ENCODE measurements at places on chromosomes 1 and 21.

- DNase-seq: no peak
Observed at GRCh38 chr1:7869136-7869920, 16.5 kb upstream of the UTS2 start.

GRCh38 chr1:198179556-198179981 is 22.8 kb downstream of the NEK7 start:
- no peak for DNase-seq

GRCh38 chr1:16152481-16153087 is 3.3 kb downstream of the EPHA2 start:
- no peak for DNase-seq

- no peak for DNase-seq
Observed at GRCh38 chr1:92754719-92755050, 30.2 kb downstream of the EVI5 start.

DNA sequence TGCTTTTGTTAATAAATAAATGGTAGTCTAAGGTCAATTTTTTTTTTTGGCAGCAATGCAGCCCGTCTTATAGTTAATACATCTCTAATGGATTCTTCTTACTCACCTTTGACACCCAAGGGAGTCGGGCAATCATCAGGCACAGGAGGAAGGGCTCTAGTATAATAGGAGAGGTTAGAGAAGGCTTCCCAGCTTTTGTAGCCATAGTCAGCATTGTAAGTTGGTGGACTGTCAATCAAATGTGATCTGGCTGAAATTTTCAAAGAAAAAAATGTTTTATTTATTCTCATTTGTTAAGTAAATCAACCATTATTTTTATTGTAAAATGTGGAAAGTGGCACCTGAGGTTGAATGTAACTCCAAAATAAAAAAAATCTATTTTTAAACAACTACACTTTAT is 2.1 kb downstream of the PTGS2 start:
- no peak for DNase-seq

DNA sequence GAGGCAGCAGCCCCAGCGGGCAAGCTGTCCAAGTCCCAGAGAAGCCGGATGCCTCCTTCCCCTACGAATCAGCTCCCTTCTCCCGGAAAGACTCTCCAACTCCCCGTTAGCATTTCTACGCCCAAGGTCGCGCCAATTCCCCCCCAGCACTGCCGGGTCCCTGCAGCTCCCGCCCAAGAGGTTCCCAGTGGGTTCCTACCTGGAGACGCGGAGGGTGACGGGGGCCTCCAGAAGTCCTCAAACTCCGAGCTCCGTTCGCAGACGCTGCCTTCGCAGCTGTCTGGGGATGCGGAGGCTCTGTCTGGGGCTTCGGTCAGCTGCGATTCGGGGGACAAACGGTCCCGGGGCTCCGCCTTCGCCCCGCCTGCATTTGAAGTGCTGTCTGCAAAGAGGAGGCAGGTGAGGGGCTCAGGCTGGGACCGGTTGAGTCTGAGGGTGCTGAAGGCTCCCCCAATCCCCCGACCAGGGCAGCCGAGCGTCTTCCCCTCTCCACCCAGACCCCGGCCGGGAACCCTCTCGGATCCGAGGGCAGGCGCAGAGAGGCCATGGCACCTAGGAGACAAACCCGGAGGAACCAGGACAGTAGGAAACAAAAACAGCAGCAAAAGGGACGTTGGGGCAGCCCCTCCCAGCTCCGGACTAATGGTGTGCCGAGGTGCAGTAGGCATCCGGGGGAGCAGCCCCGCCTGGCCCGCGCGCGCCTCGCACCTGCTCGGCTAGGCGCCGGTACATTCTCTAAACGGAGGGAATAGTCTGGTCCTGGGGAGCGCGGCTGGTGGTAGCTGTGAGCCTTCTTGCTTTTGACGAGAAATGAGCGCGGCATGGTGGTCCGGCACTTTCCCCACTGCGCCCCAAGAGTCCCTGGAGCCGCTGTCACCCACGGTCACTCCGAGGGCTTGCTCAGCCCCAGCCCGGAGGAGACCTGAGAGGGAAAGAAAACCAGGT is 3.8 kb downstream of the GFI1 start:
- peak; percentile 57 for DNase-seq

- no peak for DNase-seq
Observed at GRCh38 chr1:7006996-7007871, 222.0 kb downstream of the CAMTA1 start.

DNA sequence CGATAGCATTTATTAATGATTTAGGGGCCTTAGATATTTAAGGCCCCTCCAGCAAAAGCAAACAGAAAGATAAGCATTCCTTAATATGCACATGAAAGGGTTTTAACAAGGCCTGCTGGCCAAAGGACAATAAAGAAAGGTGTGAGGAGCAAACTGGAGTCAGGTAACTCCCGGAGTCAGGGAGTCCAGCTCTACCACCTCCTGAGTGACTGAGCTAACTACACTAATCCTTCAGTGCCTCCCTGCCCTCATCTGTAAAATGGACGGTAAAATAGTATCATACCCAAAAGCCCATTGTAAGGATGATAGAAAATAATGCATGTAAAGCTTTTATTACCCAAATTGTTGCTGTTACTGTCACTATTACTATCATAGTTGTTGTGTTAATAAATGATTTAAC is 161.7 kb downstream of the SIPA1L2 start:
- DNase-seq: no peak

- DNase-seq: no peak
Observed at GRCh38 chr21:43988506-43989230, 23.4 kb upstream of the TRAPPC10 start.

GRCh38 chr1:98849969-98850636 is 154.6 kb downstream of the PLPPR5 start:
- DNase-seq: no peak

- no peak for DNase-seq
Observed at GRCh38 chr1:221072214-221072613, 193.0 kb downstream of the HLX start.

GRCh38 chr1:180424848-180425457 is 77.4 kb downstream of the ACBD6 start:
- DNase-seq: peak; percentile 93

DNA sequence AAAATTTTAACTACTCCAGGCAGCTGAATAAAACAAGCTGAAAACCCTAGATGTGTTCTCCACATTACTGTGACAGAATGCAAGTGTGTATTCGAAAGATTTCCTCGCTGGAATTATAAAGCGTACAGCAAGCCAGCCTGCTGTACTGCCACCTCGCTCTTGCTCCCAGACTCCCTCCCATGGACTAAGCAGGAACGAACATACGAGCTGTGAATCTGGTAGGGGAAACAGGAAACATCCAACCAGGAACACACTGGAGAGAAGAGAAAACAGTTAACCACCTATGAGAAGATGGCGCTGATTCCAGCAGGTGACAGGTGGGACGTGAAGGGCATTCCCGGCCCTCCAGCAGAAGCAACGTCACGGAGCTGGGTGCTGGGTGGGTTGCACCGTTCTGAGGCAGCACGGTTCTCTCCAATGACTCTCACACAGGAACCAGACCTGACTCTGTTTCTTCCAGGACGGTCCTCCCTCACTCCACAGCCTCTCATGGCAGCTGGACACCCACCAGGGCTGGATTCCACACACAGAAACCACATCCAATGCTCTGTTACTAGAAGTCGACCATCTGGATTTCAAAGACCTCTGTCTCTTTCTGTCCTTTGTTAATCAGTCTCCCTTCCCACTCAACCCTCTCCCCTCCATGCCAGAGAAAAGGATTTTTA is 219.2 kb downstream of the RERE start:
- peak; percentile 54 for DNase-seq

- DNase-seq: no peak
Observed at GRCh38 chr21:41010101-41010435, 157.9 kb upstream of the BACE2 start.

Data from NCI-H524 (cell line).